ENCODE measurements at places on chromosomes 11 and 22.

DNA sequence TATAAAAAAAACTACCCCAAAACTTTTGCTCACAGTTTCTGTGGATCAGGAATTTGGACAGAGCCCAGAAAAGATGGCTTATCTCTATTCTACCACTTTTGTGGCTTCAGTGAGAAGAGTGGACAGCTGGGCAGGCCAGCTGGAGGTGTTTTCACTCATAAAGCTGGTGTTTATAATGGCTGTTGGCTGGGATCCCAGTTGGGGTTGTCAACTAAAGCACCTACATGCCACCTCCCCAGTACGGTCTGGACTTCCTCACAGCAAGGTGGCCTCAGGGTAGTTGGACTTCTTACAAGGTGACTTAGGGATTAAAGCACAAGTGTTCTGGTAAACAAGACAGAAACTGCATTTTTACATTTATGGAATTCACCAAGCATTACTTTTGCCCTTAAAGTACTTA lies 171.0 kb downstream of the NELL1 start:
- no peak for DNase-seq

DNA sequence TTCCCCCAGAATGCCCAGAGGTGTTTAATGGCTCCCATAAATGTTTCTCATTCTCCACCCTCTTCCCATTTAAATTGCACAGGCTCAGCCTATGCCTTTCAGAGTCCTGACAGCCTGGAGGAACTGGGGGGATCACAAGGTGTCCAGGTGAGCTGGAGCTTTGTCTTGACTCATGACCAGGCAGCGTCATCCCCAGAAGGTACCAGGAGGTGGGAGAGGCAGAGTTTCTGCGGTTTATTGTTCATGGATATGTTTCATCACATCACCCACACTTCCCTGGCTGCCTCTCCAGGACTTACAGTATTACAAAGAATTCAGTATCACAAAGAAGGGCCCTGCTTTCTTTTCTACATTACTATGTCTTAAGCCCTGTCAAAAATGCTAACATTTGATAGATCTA lies 103.2 kb upstream of the GALNT18 start:
- DNase-seq = no peak

- peak; percentile 23 for DNase-seq
Measured at GRCh38 chr11:116930177-116930576, 92.8 kb upstream of the APOA1 start.

- no peak for DNase-seq
Measured at GRCh38 chr22:44622679-44623078, 79.3 kb upstream of the PRR5 start.

DNA sequence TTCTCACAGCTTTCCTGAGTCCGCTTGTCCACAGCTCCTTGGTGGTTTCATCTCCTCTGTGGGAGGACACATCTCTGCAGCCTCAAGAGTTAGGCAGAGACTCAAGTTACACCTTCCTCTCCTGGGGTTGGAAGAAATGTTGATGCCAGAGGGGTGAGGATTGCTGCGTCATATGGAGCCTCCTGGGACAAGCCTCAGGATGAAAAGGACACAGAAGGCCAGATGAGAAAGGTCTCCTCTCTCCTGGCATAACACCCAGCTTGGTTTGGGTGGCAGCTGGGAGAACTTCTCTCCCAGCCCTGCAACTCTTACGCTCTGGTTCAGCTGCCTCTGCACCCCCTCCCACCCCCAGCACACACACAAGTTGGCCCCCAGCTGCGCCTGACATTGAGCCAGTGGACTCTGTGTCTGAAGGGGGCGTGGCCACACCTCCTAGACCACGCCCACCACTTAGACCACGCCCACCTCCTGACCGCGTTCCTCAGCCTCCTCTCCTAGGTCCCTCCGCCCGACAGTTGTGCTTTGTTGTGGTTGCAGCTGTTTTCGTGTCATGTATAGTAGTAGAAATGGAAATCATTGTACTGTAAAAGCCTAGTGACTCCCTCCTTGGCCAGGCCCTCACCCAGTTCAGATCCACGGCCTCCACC lies 11.7 kb downstream of the RASD2 start:
- peak; percentile 68 for DNase-seq

DNA sequence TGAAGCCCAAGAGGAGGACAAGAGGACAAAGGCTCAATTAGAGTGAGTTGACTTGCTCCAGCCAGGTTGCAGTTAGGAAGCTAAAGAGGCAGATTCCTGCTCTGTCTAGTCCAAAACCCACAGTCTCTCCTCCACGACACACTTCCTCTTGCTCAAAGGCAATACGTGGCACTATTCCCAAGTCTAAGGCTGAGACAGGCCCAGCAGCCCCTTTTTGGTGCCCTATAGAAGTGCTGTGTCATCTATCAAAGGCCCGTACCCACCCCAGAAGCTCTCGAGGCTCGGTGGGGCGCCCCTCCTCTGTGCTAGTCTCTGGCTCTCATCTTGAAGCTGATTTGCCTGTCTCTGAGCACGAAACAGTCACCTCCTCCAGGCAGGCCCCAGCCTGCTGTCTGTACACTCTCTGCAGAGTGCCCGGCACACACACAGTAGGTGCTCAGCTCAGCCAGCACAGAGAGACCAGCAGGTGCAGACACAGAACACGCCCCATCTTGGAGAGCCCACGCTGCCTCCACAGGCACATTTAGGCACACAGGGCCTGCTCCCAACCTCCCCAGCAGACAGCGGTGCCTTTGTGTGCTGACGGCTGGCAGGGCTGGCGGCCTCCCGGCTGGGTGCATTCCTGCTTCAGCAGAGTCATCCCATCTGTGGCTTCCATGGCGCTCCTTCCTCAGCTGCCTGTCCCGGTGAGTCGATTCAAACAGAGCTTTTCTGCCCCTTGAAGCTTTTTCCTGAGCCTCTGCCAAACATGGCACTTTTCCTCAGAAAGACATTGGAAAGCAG lies 52.8 kb downstream of the MYH9 start:
- DNase-seq = peak; percentile 84

DNA sequence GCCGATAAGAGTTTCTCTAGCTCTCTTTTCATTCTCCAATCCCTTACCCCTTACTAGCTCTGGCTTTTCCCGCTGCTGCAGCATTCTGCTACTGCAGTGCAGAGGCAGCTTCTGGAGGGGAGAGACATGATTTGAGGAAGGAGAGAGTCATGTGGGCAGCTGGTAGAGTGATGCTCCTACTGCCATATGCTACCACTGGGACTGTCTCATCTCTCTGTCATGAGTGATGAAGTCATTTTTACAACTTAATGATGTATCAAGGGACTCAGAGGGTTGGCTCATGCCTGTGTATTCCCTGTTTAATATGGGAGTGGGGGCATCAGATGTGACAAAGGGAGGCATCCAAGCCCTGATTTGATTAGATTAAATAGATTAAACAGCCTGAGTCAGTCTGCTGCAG lies 11.3 kb downstream of the SLC17A6 start:
- no peak for DNase-seq

DNA sequence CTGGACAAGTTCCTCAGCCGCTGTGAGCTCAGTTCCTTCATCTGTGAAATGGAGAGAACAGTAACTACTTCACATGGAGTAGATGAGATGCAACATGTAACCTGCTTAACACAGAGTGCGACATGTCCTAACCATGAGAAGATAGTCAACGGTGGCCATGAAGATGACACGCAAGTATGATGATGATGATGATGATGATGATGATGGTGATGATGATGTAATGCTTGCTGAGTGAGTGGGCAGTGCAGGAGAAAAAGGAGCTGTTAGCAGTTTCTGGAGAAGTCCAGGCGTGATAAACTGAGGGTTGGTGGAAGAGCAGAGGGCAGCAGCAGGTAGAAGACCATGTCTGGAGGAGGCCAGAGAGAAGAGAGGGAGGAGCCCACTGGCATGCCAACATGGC lies 90.8 kb upstream of the CD82 start:
- DNase-seq = no peak

- no peak for DNase-seq
Measured at GRCh38 chr22:28609921-28610320, 69.7 kb downstream of the TTC28 start.

DNA sequence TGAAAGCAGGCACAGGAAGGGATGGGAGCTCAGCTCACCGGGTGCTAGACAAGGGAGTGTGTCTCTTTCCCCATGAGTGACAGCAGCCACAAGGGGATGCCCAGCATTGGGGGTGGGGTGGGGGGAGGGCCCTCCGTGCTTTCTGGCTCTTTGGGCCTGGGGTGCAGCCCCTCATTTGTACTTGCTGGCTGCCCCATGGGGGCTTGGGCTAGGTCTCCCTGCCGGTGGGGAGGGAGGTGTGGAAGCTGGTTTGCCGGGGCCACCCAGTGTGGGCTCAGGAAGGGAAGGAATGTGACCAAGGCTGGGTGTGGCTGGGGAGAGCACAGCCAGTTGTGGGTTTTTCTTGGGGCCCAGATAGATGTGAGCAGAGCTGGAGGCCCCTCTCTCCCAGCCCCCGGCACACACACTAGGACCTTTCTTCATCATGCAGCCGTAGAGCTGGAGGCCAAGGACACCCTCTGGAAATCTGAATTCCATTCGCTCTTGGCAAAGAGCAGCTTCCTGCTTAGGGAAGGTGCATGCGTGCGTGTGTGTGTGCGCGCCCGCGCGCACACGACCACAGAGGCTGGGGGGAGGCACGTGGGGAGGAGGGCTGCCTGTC lies 25.8 kb downstream of the KCNQ1OT1 start:
- no peak for DNase-seq

- no peak for DNase-seq
Measured at GRCh38 chr11:21401496-21401895, 732.1 kb downstream of the NELL1 start.

GRCh38 chr22:26404851-26405421 lies 24.1 kb upstream of the ASPHD2 start:
- DNase-seq = no peak

GRCh38 chr11:113201054-113201818 lies 113.1 kb upstream of the TTC12 start:
- no peak for DNase-seq
